ENCODE measurements at places on chromosomes 13 and 19.

DNA sequence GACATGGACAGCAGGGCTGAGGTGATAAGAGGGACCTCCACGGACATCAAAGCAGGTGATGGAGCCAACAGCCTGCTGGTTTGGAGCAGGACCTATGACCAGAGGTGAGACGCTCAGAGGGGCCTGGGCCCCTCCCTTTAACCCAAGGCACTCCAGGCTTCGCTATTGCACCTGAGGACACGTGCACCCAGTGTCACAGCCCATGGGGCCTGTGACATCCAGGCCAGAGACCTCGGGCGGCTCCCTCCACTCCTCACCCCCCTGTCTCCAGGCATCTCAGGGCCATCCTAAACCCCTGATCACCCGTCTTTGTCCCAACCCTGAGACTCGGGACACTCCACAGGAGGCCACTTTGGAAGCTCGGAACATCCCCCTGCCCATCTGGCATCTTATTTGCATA lies 12.9 kb downstream of the ADGRE5 start:
- DNase-seq = no peak

DNA sequence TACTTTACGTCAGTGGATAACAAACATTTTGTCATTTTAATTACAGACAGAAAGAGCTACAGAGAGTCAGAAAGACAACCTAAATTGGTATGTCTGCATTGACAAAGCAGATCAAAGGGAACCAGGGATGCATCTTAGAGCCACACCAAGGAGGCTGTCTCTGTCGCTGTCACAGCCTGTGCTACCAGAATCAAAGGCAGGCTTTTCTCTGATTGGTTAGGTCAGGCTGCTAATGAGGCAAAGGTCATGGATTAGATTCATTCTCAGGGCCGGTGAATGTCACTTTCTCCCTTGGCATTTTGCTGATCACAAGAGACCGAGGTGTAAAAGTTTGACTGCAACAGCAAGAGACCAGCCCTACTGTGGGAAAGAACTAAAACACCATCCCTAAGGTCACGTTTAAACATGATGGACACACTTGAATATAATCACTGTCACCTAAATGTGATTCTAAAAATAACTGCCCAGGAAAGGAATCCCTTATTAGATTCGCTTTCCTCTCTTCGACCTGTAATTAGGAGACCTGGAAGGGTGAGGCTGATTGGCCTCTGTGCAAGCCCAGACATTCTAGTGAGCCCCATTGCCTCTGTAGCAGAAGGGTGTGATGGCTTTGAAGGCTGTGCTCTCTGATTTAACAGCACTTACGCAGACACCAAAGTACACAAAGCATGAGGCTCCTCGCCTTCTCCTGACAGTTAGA lies 314.4 kb upstream of the NBEA start:
- no peak for DNase-seq

DNA sequence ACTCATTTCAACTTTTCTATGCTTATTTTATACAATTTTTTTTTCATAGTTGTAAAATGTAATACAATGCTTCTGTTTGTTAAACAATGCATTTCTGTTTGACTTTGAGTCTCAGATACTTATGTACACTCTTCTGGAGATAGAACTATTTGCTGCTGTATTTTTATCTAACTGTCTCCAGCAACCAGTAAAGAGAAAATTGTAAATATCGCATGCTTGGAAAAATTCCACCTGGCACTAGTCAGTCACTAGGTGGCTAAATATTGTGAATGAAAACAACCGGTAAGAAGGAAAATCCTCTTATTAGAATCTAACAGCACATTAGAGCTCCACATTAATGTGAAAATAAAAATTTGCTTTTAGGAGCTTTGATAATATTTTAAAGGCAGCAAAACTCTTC lies 876.5 kb downstream of the PCDH9 start:
- no peak for DNase-seq

DNA sequence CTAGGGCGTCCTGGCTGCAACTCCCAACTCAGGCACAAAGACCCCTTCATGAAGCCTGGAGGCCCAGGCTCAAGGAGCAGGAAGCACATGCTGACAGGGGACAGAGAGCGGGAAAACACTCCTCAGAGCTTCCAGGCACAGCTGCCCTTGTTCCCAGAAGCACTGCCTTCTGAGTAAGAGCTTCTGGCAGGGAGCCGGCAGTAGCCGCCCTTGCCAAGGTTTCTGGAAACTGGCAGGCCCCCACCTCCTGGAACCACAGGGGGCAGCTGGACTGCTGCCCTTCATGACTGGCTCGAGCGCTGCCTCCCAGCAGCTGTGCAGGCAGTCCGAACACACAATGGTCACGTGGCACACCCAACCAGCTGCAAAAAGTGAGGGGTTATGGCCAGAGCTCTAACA lies 33.6 kb upstream of the EPHX3 start:
- DNase-seq = peak; percentile 98

DNA sequence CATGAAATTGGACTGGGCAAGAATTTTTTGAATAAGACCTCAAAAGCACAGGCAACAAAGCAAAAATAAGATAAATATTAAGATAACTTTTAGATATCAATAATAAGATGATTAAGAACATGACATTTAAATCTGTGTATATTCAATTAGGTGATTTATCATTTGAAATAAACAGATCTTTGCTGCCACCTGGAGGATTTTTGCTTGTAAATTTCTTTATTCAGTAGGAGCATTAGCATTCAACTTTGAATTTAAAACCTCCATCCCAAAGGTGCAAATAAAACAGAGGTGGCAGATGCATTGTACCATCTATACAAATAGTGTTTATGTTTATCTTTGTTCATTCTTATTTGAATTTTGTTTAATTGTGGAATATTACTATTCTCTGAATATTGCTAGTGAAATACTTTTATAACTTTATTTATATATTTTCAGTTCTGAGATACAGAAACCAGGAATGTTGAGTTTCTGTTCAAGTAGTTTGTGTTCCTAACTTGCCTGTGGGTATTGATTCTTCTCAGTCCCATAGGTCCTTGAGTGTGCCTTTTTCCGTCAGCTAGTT lies 20.9 kb downstream of the COG6 start:
- peak; percentile 68 for DNase-seq

DNA sequence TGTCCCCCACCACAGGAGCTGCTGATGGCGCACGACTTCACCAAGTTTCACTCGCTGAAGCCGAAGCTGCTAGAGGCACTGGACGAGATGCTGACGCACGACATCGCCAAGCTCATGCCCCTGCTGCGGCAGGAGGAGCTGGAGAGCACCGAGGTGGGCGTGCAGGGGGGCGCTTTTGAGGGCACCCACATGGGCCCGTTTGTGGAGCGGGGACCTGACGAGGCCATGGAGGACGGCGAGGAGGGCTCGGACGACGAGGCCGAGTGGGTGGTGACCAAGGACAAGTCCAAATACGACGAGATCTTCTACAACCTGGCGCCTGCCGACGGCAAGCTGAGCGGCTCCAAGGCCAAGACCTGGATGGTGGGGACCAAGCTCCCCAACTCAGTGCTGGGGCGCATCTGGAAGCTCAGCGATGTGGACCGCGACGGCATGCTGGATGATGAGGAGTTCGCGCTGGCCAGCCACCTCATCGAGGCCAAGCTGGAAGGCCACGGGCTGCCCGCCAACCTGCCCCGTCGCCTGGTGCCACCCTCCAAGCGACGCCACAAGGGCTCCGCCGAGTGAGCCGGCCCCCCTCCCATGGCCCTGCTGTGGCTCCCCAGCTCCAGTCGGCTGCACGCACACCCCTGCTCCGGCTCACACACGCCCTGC lies 4.4 kb upstream of the NOP53 start:
- no peak for DNase-seq

GRCh38 chr19:49793561-49793840 lies 19.6 kb downstream of the FUZ start:
- DNase-seq = peak; percentile 53

DNA sequence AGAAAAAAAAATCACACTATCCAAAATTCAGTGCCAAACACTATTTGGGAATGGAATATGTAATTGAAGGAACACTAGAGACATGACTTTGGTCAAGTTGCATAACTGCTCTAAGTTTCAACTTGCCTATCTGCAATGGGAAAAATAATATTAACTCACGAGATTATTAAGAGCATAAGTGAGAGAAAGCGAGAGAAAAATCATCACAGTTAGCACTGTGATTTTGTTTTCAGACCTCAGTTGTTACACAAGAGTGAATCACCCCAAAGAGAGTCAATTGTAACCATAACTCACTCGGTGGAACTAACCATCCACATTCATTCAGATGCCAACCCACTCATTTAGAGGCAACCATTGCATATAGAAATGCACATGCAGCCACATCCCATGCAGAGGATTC lies 147.1 kb downstream of the NHLRC3 start:
- DNase-seq = peak; percentile 41

GRCh38 chr13:91079176-91079575 lies 268.3 kb upstream of the MIR17HG start:
- no peak for DNase-seq

DNA sequence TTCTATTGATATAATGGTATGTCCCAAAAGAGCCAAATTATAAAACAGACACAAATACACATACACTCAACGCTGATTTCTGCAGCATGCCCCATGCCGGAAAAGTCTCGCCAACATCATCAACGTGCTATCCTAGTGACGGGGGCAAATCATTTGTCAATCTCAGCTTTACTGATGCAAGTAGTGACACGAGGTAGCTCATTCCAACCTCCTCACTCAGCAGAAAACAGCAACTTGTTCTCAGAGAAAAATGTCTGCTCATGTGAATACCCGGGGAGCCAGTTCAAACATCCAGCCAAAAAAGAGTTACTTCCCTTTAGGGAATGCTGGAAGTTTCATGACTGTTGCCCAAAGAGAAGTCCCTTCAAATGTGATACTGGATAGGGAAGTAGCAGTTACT lies 46.3 kb downstream of the SOX21 start:
- DNase-seq = no peak

GRCh38 chr13:101140087-101140770 lies 276.1 kb downstream of the NALCN start:
- no peak for DNase-seq

- peak; percentile 60 for DNase-seq
These were observed 126.0 kb downstream of the PCCA start for GRCh38 chr13:100214886-100215285.

DNA sequence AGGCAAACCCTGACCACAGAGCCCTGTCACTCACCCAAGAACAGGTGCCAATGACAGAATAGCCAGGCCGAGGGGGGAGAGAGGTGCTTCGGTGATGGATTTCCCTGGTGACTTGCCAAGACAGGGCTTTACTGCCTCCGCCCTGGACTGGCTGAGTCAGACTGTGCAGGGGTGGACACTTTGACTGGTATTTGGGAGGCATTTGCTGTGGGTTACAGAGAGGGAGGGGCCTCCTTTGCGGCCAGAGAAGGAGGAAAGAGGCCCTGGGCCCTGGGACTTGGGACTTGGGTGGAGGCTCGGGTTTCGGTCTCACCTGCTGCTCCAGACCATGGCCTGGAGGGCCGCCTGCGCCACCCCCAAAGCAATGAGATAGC lies 4.6 kb upstream of the EPS8L1 start:
- peak; percentile 74 for DNase-seq

DNA sequence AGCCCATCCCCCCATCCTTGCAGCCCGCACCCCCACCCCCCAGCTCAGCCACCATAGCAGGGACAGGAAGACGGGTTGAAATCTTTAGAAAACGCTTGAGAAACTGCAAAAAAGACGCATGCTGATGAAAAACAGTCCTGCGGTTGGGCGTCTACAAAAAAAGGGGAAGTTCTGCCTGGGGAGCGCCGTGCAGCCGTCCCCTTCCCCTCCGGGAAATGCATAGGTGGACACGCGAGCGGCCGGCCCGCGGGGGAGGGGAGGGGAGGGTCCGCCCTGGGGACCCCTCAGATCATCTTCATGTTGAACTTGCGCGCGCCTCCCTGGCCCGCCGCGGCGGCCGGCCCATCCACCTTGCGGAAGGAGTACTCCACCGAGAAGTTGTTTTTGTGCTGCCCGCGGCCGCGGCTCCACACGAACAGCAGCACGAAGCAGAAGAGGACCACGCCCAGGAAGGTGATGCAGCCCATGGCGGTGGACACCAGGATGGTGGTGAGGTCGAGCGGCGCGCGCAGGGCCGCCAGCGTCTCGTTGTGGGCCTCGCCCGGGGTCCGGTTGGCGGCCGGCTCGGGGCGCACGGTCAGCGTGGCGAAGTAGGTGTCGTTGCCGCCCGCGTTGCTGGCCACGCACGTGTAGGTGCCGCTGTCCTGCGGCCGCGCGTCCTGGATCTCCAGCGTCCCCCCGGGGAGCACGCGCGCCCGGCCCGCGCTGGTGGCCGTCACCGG lies 7.9 kb upstream of the PEAK3 start:
- no peak for DNase-seq

- no peak for DNase-seq
These were observed 5.0 kb downstream of the LILRB2 start for GRCh38 chr19:54275951-54276350.

GRCh38 chr13:109494925-109495369 lies 291.4 kb downstream of the IRS2 start:
- DNase-seq = peak; percentile 82

GRCh38 chr19:55112246-55112776 lies 5.1 kb downstream of the PPP1R12C start:
- DNase-seq = no peak

- DNase-seq = no peak
These were observed 1.7 kb downstream of the CNMD start for GRCh38 chr13:52737965-52738364.

DNA sequence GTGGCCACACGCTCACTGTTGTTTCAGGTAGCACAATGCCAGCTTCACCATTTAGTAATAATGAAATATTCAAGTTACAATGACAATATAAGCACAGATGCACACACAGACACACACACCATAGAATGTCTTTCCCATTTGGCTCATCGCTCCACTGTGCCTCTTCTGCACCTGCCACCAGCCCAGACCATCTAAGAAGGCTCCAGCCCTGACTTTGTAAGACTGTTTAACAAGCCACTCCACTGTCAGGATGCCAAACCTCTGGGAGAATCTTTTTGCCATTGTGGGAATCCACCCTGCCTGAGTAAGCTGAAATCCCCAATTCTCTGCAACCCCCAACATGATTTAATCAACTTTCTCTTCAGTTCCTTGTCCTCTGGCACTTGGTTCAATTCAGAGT lies 60.6 kb downstream of the LHFPL6 start:
- no peak for DNase-seq

- no peak for DNase-seq
These were observed 110.2 kb downstream of the KLF5 start for GRCh38 chr13:73168953-73169401.

Measured in fibroblast of mammary gland (primary cell).